ENCODE measurements at places on chromosomes 12 and 14. TPM values are rescaled to one million over a fixed set of nuclear protein-coding genes. Genes with fewer than 3 reads are reported as not detected.

GPR135 gene
- total RNA-seq = 3.1 TPM

GRCh38 chr12:113137861-113138783 is 2.6 kb upstream of the RASAL1 start:
- DNase-seq = no peak

DNA sequence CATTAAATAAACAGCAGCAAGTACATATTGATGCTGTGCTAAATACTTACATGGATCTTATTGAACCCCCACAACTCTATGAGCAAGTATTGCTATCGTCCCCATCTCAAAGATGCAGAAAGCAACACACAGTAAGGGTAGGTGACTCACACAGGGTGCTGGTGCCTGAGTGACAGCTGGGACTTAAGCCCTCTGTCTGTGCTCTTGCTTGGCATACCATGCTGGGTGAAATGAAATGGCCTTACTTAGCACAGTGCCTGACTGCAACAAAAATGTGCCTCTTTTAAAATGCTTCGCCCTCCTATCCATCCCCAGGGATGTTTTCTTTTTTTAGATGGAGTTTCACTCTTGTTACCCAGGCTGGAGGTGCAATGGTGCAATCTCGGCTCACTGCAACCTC is 788 bp downstream of the TEX52 start:
- DNase-seq = no peak

DNA sequence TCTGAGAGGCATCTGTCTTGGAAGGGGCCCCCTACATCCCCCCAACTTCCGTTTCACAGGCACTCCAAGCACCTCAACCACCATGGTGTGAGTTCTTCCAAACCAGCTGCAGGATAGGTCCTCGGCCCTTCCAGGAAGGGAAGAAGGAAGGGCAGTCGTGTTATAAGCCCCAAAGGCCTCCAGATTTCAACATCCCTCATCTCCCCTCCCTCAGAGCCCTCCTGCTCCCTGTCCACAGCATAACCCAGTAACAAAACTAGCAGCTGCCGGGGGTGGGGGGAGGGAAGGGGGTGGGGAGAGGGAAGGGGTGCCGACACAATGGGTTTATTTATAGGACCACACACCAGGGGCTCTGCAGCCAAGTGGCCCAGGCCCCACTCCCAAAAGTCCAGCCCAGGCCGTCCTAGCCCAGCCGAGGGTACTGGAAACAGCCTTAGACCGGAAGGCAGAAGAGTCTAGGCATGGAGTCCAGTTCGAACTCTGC is 18.3 kb downstream of the NCKAP5L start:
- no peak for DNase-seq

DNA sequence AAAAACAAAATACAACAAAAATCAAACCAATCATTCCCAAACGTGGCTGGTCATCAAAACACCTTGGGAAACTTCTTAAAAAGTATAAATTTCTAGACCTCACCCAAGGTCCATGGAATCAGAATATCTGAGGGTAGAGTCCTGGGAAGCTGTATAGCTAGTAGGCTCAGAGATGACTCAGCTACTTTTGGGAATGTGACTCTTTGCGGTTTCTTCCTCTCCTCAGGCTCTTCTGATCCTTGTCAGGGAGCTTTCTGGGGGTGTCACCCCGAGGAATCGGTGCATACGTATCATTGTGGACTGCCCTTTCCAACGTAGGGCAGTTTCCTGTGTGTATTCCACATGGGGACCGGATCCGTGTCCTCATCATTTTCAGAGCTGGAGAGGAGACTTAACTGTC is 14.8 kb downstream of the JDP2 start:
- no peak for DNase-seq

DNA sequence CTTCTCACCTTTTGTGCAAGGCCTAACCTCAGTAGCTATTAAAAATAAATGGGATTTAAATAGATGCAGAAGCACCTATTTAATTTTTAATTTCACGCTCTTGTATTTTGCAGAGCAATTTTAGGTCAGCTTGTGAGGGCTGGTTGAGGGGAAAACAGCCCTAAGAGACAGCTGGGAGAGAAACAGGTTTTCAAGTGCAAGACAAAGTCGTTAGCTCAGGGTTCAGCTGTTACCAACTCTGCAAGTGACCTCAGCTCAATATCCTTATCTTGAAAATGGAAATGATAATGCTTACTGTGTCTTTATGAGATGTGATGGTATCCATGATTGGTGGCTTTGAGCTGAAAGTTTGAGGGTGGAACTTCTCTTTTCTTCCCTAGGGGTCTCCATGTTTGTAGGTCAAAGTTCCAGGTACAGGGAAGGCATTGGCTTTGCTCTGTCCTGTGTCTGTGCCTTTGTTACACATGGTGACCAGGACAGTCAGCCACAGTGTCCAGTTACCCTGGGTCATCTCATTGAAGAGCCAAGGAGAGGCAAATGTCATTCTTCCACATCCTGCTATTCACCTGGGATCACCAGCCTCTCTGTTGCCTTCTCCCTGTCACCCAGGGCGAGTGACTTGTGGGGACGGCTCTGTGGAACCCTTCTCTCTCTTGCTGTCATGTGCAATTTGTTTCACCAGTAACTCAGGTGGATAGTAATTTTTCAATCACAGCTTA is 100.3 kb downstream of the SAMD4A start:
- no peak for DNase-seq

DNA sequence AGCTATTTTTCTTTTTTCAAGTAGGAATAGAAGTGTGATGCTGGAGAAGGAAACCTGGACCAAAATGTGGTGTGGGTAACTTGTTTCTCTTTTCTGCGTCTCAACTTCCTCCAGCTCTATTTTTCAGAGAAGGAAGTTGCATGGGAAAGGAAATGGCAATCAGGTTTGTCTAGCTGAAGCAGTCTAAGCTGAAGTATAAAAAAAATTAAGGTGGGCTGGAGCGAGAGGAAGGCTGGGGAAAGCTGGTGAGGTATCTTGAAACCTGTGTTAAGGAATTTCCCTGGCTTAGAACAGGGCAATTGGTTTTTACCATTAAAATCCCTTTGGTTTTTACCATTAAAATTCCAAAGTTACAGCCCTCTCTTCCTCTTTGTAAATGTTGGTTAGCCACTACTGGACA is 34.2 kb upstream of the NINJ2 start:
- no peak for DNase-seq

- peak; percentile 11 for DNase-seq
Measured at GRCh38 chr12:115506822-115507559, 770.5 kb downstream of the MED13L start.

- DNase-seq = no peak
Measured at GRCh38 chr12:50739611-50740010, 24.3 kb upstream of the ATF1 start.

- no peak for DNase-seq
Measured at GRCh38 chr12:82682851-82683261, 3.9 kb upstream of the TMTC2 start.

- DNase-seq = no peak
Measured at GRCh38 chr14:95364481-95365209, 44.9 kb upstream of the CLMN start.

DNA sequence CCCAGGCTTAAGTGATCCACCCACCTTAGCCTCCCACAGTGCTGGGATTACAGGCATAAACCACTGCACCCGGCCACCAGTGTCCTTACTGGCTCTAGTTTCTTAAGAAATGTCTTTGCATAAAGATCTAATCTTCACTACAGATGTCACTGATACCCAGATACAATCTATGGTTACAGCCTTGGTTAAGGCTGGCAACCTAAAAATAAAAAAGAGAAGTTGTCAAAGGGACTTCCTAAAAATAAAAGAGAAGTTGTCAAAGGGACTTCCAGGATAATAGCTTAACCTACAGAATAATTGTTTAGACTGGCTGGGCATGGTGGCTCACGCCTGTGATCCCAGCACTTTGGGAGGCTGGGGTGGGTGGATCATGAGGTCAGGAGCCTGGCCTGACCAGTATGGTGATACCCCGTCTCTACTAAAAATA is 27.6 kb downstream of the ETFBKMT start:
- DNase-seq = no peak

Measured in neural progenitor cell (in vitro differentiated cells).